ENCODE measurements at places on chromosomes 1 and 21.

DNA sequence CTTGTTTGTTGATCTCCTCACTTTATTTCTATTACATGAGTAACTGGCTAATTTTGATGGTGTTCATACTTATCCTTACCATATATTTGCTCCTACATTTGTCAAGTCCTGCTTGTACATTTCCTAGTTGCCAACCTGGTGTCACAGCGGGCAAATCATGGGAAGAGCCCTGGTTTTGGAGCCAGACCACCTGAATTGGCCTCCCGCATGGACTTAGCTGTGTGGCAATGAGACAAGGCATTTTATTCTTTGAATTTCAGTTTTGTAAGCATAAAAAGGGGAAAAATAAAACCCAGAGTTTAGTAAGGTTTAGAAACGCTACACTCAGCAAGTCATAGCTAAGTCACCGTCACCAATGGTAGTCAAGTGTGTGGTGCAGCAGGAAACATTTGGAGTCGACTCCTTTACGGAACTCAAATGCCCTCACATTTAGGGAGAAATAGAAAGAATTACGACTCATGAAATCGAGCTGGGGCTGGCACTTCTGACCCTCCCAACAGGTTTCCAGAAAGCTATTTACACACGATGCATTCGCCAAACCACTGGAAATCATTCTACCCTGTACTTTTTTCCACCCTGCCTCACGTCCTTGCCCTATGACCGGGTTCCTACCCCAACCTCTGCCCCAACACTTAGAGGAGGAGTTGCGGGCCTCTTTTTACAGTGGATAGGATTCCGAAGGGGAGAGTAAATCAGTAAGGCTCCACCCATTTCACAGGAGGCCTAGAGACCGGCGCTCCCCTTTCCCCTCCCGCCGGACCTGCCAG is 492 bp upstream of the PGM1 start:
- no peak for DNase-seq

GRCh38 chr1:205041001-205041715 is 1.9 kb upstream of the CNTN2 start:
- DNase-seq, result no peak

DNA sequence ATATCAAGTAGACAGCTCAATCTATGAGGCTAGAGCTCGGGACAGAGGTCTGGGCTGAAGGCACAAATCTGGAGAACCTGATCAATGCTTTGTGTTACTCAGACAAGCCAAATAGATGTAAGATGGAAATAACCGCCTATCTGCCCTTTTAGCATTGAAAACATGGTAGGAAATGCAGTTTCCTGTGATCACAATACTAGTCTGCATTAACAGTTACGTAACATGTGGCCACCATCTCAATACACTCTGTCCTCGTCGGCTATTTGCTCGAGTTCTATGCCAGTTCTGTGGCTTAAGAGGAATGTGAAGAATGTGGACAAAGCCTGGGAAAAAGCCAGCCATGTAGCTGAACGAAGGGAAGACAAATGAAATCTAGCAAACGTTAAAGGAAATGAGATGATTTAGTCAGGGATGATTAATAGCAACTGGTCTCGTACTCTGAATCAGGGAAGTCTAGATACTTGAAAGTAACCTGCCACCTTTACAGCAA is 73.3 kb downstream of the HSF2BP start:
- no peak for DNase-seq

- no peak for DNase-seq
Measured at GRCh38 chr1:178477841-178478240, 18.9 kb downstream of the CLEC20A start.

GRCh38 chr1:201898992-201899391 is 10.3 kb downstream of the SHISA4 start:
- no peak for DNase-seq

- DNase-seq, result no peak
Measured at GRCh38 chr1:81129366-81129765, 671.4 kb upstream of the ADGRL2 start.

DNA sequence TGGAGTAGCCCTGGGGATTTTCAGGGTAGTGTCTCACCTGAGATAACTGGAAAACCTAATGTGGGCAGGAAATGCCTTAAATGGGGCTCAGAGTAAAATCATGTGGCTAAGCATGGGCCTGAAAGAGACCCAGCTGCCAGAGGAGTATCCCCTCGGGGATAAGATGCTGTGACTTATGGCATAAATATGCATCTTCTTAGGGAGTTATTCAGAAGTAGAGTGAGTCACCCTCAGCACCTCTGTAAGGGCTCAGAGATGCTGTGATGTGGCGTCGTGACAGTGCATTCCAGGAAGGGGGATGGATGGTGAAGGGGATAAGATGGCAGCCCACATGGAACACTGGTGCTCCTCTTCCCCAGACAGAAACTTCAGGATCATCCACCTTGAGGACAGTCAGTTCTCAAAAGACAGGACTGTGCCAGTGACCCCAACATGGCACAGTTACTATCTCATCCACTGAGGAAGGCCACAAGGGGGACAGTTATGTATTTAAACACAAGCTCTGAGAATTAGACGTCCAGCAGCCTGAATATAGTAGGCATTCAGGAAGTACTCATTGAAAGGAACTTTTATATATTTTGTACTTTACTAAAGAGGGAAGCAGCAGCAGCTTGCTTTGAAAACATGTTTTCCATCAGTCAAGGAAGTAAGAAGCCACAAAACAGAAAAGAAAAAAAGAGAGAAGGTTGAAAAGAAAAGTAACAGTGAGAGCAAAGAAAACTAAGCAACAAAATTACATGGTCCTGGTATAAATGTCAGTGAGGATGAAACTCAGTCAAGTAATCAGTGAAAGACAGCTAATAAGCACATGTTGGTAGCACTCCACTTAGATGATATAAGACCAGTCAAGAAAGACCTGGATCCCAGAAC is 8.3 kb downstream of the IL24 start:
- peak; percentile 81 for DNase-seq

DNA sequence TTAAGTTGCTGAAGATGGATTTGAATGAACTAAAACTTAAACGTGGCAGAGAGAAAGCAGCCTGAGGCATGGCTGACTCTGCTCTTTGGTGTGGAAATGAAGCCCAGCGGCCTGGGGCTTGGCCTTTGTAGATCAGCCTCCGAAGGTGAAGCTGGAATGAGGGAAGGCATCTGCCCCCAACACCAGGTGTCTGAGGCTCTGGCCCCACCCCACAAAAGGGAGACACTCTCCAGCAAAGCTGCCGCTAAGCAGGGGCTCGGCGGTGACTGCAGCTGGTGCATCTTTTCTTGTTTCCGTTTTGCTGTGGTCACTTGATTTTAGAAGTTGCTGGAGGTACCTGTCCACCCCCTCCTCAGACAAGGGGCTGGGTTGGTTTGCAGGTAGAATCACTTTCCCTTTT is 38.2 kb upstream of the NID1 start:
- no peak for DNase-seq

DNA sequence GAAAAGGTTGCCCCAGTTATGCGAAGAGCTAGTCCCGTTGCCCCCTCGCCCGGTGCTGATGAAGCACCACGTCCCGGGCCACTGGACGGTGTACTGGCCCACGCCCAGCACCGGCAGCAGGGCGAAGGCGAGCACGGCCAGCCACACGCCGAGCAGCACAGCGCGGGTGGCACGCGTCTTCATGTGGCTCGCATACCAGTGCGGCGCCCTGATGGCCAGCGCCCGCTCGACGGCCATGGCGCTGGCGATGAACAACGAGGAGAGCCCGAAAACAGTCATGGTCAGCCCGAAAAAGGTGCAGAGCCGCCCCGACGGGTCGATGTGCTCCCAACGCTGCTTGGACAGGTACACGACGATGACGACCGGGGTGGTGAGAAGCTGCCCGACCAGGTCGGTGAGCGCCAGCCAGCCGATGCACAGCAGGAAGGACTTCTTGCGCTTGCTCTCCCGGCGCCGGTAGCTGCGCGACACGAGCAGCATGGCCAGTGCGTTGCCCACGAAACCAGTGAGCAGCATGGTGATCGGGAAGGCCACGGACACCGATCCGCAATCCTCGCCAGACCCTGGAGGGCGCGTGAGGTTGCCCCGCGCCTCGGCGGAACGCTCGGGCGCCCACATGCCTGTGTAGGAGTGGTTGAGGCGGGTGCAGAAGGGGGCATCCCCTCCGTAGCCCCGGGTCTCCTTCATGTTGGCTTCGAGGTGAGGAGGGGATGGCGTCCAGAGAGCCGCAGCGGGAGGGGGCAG is 553 bp downstream of the PTGER3 start:
- peak; percentile 6 for DNase-seq

DNA sequence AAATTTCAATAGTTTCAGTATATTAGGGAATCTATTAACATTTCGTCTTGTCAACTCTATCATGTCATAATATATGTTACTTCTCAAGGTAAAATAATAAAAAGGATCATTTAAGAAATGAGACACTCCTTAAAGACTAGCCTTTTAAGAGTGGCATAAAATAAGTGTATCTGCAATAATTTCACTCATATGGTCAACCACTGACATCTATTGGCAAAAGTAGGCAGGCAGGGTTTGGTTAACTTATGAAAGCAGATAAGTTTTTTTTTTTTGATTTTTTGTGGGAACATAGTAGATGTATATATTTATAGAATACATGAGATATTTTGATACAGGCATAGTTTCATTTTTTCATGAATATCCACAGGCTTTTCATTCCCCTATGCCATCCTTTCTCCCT is 5.5 kb upstream of the RGS21 start:
- no peak for DNase-seq

DNA sequence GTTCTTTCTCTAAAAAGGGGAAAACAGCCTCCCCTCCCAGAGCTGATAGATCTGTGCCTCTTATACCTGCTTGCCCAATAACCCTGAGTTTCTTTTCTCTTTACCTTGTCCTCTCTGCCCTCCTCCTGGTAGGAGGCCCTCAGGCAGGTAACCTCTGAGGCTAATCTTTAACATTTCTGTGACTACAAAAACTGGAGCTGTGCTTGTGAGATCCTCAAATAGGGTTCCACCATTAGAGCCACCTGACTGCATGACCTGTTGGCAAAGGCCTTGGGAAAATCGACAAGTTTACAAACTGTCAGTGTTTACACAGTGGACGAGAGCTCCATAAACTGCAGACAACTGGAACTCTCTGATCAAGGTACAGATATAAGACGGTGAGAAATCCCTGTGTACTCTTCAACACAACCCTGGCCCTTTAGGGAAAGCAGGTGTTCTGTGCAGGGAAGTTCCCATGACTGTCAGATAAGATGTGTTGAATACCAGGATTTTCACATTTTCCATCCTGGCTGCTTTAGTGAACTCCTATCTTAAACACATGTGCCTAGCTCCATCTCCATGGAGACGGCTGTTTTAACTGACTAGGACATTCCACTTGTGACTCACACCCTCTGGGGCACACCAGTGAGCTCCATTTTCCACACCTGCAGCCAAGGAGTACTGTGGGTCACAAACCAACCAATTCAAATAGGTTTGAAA is 38.3 kb downstream of the ECE1 start:
- DNase-seq, result no peak

- no peak for DNase-seq
Measured at GRCh38 chr1:172469717-172470116, 25.8 kb upstream of the PIGC start.

- DNase-seq, result no peak
Measured at GRCh38 chr1:26349188-26349876, 4.6 kb downstream of the CRYBG2 start.

DNA sequence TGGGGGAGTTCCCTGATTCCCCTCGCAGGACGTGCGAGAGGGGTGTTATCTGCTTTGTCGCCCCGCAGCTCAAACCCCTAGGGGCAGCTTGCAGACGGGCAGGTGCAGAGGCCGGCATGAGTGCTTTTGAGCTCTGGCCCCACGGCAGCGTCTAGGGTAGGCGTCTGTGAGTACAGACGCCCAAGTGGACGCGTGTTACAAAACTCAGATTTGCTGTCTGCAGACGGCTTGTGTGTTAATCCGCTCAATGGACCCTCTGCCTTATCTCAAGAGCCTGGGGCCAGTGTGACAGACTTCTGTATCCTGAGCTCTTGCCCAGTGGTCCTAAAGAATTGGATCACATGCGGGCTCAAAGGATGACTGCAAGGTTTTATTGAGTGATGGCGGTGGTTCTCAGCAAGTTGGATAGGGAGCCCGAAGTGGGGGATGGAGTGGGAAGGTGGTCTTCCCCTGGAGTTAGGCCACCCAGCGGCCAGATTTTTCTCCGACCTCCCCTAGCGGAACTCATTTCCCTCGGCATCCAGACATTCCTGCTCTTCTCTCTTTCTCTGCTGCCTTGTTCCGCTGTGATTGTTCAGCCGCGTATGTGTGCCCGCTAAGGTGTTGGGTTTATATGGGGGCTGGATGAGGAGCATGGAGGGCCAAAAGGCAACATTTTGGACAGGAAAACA is 9.4 kb downstream of the CFHR4 start:
- DNase-seq, result no peak

DNA sequence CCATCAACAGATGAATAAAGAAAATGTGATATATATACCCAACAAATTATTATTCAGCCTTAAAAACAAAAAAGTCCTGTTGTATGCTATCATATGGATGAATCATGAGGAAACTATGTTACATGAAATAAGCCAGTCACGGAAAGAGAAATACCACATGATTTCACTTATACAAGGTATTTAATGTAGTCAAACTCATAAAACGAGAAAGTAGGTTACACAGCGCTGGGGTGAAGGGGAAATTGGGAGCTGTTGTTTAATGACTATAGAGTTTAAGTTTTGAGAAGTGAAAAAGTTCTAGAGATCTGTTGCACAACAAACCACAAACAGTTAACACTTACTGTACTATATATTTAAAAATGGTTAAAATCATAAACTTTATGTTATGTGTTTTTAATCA is 58.5 kb downstream of the SLC25A24 start:
- DNase-seq, result no peak

DNA sequence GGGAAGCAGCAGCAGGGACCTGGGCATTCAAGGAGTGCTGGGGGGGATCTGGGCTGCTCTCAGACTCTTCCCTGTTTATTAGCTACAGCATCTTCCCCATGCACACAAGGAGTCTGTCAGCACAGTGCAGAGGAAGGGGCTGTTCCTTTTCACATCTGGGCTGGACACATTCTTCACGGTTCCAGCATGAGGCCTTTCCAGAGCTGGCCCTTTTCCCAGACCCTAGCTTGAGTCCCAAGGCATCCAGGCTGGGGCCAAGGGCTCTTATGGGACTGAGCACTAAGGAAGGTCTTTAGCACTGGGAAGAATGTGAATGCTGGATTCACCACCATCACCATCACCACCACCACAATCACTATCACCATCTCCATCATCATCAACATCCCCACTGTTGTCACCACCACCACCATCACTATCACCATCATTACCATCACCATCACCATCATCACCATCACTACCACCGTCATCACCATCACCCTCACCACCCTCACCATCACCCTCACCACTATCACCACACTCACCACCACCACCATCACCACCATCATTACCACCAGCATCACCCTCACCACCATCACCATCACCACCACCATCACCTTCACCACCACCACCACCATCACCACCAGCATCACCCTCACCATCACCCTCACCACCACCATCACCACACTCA is 28.4 kb downstream of the PARK7 start:
- no peak for DNase-seq

GRCh38 chr1:73781251-73781650 is 416.7 kb downstream of the LRRIQ3 start:
- no peak for DNase-seq

Measured in germinal center (tissue), 1 donor.